ENCODE measurements at places on chromosomes 1 and 21.

DNA sequence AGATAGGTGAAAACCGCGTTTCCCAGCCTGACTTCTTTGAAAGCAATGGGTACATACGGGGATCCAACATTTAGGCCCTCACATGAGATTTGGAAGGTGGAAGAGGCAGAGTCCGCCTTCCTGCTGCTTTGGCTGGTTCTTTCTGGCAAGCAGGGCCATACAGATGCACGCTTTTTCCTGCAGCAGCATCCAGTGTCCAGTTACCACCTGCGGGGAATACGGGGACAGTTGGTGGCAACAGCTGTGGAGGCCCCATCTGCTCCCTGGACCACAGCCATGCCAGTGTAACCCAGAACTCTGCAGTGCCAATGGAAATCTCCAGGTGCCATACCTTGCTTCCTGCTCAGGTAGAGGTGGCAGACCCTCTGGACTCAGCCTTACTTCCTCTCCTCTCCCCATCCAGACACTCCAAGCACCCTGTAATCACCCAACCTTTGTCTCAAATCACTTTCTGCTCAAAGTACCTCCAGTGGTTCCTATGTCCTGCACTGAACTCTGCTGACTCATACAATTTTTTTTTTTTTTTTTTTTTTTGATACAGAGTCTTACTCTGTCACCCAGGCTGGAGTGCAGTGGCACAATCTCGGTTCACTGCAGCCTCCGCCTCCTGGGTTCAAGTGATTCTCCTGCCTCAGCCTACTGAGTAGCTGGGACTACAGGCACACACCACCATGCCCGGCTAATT lies 68.3 kb downstream of the SLC16A1 start:
- DNase-seq: no peak

DNA sequence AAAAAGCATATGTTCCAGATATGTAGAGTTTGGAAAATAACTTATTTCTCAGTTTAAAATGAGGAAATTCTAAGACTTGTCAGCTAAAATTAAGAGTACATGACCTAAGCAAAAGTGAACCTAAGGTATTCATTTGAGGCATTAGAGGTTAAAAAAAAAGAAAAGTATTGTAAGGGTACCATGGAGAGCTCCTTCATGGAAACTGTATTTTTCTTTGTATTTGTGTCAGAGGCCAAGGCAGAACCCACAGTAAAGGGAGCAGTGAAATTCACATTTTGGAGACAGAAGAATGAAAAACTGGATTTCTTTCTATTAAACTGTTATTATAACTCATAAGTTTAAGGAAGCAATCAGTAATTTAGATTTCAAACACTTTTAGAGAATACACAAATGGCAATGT lies 1494.8 kb downstream of the KCNT2 start:
- DNase-seq: peak; percentile 10

DNA sequence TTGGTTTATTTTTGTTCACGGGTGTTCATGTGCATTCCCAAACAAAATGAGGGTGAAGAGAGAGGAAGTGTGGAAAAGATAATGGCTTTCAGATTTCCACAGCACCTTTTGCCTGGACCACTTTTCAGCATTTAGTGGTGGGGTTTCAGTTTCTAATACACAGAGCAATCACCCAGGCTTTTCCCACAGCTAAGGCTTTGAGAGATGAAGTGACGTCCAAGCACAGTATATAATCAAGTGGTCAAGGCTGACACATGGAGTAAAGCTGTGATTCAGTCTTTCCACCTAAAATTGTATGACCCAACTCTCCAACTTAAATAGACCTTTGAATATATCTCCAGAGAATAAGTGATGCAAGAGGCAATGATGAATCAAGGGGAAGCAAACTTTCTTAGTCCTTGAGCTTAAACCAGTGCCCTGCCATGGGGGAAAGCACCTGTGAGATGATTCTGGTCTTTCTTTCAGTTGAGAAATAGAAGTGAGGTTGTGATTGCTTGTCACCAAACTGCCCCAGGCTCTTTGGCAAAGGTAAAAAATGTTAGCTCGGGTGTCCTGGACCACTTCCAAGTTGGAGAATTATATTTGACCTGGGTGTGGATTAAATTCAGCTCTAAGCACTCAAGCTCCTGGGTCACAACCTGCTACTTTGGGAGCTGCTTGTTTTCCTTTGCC lies 2.4 kb upstream of the PIK3R3 start:
- no peak for DNase-seq

- peak; percentile 85 for DNase-seq
Measured at GRCh38 chr21:38311765-38312164, 55.0 kb downstream of the KCNJ15 start.

- DNase-seq: no peak
Measured at GRCh38 chr1:100419072-100419471, 66.8 kb downstream of the CDC14A start.

DNA sequence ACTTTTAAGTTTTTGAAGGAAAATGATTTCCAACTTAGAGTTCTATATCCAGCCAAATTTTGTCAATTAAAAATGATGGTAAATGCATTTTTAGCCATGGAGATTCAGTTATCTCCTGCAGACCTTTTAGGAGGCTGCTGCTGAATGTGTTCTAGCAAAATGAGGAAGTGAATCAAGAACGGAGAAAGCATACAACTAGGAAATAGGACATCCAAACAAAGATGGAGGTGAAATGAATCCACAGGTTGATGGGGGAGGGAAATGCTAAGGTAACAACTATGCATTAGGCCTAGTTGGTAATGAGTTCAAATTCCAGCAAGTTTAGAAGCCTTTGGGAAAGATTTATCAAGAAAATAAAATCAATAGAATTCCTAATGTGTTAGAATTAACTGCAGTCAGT lies 80.5 kb downstream of the FNBP1L start:
- no peak for DNase-seq

GRCh38 chr1:196160066-196160795 lies 448.0 kb downstream of the KCNT2 start:
- DNase-seq: peak; percentile 67

- DNase-seq: no peak
Measured at GRCh38 chr1:1135339-1136136, 19.6 kb upstream of the C1orf159 start.

DNA sequence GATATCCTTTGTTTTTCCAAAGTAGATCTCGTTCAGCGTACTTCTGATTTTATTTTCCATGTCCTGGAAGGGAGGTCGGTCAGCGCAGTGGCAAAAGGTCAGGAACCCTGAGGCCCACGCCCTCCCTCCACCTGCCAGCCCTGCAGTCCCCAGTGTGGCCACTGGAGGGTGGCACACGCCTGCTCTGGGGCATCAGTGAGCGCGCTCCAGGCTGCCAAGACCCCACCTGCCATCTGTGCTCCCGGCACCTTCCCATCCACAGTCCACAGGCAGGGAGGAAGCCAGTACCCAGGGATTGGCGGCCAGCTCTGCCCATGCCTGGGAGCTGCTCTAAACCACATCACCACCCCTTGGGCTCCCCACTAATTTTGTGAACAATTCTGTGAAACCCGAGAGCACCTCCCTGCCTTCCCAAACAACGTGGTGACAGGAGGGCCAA lies 32.3 kb downstream of the SLC66A1 start:
- DNase-seq: peak; percentile 2

GRCh38 chr1:231591466-231591865 lies 35.1 kb upstream of the DISC1 start:
- no peak for DNase-seq

DNA sequence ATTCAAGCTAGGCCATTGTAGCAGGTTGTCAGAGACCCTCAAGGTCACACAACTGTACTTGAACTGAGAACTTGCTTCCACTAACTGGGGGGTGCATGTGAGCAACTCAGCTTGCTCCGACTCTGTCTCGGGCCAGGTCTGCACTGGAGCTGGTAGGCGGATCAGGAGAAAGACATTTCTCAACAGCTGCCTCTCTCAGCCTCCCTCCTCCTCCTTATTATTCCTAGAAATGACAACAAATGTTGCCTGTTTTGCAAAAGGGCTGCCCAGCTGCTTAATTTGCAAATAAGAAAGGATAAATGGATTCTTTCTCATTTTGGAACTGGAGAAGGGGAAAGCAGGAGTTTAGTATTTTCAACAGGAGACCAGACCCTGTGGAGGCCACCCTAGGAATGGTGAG lies 140.5 kb downstream of the RHOU start:
- DNase-seq: no peak

DNA sequence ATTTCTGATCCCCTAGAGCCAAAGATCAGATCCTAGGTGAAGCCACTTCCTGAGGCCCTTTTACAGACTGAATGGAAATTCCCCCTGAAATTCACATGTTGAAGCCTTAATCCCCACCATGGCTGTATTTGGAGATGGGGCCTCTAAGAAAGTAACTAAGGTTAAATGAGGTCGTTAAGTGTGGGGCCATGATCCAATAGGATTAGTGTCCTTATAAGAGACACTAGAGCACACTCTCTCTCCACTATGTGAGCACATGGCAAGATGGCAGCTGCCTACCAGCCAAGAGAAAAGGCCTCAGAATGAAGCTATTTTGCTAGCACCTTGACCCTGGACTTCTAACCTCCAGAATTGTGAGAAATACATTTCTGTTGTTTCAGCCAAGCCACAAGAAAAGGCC lies 13.9 kb downstream of the ABCB10 start:
- DNase-seq: no peak

DNA sequence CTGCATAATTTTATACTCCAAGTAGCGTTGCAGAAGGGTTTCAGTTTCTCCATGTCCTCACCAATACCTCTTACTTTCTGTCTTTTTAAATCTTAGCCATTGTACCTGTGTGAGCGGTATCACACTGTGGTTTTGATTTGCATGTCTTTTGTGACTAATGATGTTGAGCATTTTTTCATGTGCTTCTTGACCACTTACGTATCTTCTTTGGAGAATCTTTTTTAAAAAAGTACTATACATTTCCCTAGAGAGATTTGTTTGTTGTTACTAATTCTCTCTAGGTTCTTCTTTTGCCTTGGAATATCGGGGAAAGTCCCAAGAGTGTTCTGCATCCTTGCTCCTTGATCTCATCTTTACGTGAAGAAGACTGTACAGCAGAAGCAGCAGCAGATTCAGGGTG lies 81.8 kb upstream of the WARS2 start:
- DNase-seq: no peak

DNA sequence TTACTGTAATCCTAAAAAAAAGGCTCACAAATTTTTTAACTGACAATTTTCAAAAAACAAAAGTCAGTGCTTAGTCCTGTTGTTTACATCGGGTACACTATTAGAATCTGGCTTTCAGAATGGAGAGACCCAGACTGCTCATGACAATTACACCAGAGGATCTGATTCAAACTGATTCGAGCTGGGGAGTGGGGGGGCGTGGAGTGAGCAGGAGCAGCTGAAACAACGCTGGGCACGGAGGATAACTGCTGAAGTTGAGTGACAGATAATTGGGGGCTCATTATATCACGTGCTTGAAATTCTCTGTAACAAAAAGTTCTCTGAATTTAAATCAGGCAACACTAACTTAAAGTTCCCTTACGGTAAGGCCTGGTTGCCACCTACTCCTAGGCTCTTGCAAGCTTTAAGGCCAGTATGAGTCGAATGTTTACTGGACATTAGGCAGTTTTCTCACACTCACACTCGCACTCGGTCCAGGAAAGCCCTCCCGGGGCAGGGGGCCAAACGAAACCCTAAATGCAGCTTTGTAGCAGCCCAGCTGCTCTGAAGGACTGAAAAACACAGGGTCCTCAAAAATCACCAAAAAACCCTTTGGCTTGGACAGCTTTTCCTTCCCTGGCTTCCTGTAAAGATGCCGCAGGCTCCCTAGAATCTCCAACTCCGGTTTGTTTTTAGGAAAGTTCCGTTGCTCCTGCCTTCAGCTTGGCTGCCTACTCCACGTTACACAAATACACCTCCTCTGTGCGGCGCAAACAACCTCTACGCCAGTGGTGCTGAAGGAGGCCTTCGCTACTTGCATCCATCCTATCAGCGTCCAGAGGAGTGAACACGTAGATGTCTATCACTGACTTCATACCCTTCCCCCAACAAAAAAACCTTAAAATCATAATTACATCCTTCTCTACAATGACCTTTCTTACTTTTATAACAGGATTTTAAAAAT lies 42.9 kb downstream of the CAPZB start:
- no peak for DNase-seq

DNA sequence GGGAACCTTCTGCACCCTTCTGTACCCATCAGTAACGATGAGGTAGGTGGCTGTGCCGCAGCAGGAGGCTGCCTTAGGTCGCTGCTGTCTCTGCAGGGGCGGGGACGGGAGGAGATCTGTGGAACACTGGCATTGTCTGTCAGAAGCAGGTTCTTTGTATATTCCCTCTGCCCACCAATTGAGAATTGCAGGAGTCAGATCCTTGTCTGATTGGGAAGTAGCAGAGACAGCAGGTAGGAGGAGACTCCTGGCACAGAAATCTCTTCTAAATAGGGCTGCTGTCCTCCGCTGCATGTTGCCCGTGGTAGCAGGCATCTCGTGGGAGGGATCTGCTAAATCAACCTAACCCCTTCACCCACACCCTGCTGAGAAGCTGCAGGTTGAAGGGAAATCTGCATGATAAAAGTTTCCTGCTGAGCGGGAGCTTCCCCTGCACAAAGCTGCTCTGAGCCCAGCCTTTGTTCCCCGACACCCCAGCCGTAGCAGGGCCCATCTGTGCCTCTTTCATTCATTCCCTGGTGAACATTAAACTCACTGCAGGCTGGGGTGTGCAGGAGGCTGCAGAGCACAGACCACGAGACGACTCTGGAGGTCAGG lies 15.9 kb downstream of the SARS1 start:
- DNase-seq: no peak

DNA sequence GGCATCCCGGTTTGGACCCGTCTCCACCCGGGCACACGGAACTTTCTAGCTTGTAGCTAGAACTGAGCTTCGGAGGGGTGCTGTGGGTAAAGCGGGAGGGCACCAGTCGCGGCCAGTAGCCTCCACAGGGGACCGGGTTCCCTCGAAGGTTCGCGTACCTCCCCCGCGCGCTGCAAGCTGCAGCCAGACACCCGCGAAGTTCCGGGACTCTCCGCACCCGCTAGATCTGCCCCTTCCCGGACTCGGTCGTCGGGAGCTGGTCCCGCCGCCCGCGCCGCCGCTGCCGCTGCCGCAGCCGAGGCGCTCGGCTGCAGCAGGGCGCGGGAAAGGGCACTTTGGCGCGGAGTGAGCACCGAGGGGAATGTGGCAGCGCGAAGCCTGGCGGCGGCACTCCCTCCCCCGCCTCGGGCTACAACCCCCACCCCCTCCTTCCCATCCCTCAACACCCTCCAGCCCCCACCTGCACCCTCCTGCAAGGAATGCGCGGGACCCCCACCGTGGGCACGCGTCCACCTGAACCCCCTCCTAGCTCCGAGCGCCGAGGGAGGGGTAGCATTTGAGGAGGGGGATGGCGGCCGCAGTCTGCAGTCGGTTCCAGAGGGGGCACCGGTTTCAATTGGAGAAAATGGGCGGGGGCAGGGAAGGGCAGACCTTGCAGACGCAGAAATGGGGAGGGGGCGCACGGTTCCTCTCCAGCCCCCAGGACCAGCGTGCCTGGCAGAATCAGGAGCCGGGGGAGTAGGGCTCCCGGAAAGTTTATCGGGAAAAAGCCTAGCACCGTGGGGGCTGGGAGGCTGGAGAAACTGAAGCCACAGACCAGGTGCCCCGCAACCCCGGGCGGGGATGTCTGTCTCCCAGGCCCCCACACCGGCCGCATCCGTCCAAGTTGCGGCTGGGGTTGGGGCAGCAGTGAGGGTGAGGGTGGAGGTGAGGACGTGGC lies 968 bp downstream of the CSMD2 start:
- DNase-seq: no peak

Measured in A172 (cell line).